ENCODE measurements at places on chromosomes 7 and 10. TPM values are rescaled to one million over a fixed set of nuclear protein-coding genes. Genes with fewer than 3 reads are reported as not detected.

The LIPM gene
- not detected for total RNA-seq

DNA sequence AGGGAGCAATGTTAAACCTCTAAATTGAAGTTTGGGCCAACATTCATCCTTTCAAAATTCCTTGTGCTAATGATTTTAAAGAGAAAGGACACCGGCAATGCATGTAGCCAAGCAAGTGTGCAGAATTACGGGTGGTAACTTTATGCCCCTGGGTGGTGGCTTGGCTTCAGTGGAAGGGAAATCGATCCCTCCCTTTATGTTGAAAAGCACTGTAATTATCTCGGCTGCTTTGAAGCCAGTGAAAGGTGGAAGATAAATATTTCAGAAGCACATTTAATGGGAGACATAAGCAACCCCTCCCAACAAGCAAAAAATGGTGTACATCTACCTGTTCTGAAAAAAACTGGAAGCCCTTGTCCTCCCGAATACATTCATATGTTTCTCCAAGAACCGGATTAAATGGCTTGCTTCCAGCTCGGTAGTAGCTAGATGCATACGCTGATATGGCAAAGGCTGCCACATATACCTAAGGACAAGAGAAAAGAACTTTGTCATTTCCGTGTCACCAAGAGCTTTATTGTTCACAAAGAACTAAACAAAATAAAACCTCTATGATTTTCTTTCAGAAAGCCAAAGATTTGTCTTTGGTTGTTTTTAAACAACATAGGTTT, 73.3 kb upstream of the GSDME start:
- no peak for DNase-seq

DNA sequence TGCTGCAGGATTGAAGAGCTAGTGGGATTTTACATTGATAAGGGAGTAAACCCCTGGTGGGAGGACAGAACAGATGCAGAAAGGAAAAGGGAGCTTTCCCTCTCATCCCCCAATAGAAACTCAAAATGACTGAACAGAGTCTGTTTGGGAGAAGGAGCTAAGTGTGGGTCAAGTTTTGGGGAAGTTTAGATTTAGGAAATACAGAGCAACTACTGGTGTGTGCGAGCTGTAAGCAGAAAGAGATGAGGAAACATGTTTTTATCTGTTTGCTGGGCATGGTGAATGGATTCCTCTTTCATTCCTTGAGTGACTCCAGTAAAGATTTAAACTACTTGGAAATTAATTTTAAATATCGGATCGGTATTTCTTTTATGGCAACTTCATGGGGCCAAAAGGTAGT, 132.7 kb downstream of the AOAH start:
- no peak for DNase-seq

- DNase-seq = peak; percentile 49
These were observed 186.1 kb downstream of the BMPER start for GRCh38 chr7:34091321-34091917.

DNA sequence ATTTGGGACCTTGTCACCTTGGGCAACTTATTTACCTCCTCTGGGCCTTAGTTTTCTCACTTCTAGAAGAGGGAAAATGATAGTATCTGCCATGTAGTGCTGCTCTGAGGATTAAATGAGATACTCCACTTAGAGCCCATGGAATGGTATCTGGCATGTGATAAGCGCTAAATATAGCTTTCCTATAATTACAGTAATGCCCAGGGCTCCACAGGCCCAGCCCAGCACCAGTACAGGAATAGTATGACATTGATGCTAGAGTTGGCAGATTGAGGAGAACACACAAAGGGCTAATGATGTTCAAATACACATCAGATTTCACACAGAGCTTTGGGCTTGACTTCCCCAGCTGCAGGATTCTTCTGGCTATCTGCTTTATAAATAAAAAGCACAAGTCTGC, 34.9 kb downstream of the FAS start:
- DNase-seq = no peak

GRCh38 chr10:80122746-80123145, 9.8 kb upstream of the PLAC9 start:
- DNase-seq = no peak

The FBXL13 gene
- total RNA-seq = 2.9 TPM

The ACSM6 gene
- total RNA-seq = 0.12 TPM

DNA sequence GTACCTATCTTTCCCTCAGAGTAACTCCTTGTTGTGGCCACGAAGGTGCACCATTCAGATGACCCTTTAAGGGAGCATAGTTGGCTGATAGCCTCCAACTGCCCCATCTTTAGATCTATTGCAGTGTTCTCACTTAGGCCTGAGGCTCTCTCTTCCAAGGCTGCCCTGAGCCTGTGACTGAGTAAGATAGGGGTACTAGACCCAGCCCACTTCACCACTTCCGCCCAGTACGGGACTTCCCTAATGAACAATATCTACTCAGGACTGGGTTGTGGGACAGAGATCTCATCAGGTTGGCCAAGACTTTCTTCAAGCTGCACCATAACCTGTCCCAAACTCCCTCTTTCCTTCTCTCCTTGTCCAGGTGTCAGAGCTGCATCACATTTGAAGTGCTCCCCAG, 5.7 kb upstream of the GNAI1 start:
- DNase-seq = no peak

DNA sequence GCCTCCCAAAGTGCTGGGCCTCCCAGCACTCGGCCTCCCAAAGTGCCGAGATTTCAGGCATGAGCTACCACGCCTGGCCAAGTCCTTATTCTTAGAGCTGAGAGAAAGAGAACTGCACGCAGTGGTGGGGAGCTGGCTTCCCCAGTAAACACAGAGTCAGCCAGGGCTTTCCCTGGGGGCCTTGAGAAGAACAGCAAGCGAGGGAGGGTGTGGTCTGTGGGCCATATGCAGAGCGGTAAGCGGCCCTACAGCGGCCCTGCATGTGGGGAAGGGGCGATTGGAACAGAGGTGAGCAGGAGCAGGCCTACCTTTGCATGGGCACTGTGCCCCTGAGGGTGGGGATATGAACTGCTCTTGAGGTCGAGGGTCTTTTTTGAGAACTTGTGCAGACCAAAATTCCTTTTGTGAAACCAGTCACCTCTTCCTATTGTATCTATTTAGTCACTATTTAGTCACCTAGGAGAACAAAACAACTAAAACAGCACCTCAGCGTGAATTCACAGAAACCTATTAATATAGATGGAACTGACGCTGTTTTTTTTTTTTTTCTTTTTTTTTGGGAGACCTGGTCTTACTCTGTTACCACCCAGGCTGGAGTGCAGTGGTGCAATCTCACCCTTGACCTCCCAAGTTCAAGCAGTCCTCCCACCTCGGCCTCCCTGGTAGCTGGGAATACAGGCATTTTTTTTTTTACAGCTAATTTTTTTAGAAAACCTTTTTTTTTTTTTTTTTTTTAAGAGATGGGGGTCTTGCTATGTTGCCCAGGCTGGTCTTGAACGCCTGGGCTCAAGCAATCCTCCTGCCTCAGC, 36.9 kb upstream of the SH2D4B start:
- DNase-seq = no peak

DNA sequence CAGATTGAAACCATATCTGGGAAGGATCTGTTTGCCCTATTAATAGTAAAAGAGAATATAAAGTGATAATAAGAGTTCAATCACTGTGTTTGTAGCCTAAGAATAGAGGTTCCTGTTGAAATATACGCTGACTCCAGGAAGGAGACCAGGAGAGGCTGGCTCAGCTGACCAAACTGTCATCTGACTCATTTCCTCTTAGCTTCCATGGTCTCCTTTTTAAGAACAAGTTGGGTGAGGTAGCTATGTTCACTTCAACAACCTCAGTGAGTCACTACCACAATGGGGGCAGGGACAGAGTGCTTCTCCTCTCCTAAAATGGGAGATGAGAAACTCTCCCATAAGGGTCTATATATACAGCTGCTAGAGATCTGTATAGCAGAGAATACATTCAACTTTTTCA, 543.3 kb downstream of the CALN1 start:
- peak; percentile 36 for DNase-seq

The TMEM139 gene
- 3.0 TPM for total RNA-seq

- DNase-seq = peak; percentile 85
These were observed 92.2 kb downstream of the SEMA3C start for GRCh38 chr7:80826520-80827238.

DNA sequence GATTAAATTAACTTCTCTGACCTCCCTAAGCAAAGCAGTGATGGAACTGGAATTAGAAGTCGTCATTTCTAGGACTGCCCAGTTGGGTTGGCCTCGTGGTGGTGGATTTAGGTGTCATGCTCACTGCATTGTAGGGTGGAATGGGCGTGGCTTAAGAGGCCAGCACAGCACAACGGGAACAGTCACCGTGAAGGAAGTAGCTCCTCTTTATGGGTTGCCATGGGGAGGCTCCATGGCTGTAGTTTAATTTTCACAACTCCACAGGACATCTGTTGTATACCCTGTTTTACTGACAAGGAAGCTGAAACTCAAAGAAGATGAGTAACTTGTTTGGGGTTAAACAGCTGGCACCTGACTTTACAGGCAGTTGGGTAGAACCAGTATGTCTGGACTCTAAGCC, 208.3 kb downstream of the CELF2 start:
- DNase-seq = no peak

The CYP26C1 gene
- total RNA-seq = 0.02 TPM

- no peak for DNase-seq
These were observed at the start of gene NEURL1 for GRCh38 chr10:103493362-103493915. NEURL1 (plus strand) TSS chr10:103493705; CDS start chr10:103494388, 683 bp downstream.

The DKK1 gene
- total RNA-seq = 1,320 TPM

- no peak for DNase-seq
These were observed 701.2 kb upstream of the SORCS1 start for GRCh38 chr10:107865691-107866090.

GRCh38 chr7:30928254-30928872, 16.7 kb downstream of the AQP1 start:
- no peak for DNase-seq

DNA sequence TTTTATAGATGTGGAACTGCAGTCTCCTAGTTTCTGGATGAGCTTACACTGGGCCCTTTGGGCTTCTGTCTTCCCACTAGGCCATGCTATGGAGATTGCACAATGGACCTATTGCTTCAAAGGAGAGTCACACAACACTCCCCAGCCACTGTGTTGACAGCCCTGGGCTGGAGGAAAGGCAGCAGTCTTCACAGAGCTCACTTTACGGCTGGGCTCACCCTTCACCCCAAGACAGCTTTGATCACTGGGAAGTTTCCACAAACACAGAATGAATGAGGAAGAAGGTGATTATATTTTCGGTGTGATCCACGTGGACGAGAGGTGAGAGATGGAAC, 92.7 kb upstream of the GDF10 start:
- DNase-seq = no peak

GRCh38 chr7:12554351-12554750, 16.2 kb upstream of the SCIN start:
- no peak for DNase-seq

- no peak for DNase-seq
These were observed 177.5 kb downstream of the RELN start for GRCh38 chr7:103811997-103812396.

DNA sequence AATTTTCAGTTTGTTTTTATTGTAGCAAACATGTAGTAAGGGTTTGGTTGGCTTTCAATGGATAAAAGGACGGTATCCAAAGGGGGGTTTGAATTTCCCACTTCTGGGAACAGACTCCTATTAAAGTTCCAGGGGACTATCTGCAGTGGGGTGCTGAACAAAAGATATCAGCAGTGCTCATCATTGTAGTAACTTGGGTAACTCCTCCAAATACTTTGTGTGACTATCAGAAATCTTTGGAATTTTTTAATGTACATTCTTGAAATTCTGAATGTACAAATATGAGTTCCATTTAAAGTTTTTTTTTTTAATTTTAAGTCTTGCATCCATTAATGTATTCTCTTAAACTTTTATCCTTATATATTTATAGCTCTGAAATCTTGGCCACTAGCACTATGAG, 42.1 kb downstream of the CYP51A1 start:
- no peak for DNase-seq

- no peak for DNase-seq
These were observed 19.7 kb downstream of the LIPK start for GRCh38 chr10:88725798-88726197.

- no peak for DNase-seq
These were observed 312.3 kb downstream of the CAMK1D start for GRCh38 chr10:12661671-12662070.

DNA sequence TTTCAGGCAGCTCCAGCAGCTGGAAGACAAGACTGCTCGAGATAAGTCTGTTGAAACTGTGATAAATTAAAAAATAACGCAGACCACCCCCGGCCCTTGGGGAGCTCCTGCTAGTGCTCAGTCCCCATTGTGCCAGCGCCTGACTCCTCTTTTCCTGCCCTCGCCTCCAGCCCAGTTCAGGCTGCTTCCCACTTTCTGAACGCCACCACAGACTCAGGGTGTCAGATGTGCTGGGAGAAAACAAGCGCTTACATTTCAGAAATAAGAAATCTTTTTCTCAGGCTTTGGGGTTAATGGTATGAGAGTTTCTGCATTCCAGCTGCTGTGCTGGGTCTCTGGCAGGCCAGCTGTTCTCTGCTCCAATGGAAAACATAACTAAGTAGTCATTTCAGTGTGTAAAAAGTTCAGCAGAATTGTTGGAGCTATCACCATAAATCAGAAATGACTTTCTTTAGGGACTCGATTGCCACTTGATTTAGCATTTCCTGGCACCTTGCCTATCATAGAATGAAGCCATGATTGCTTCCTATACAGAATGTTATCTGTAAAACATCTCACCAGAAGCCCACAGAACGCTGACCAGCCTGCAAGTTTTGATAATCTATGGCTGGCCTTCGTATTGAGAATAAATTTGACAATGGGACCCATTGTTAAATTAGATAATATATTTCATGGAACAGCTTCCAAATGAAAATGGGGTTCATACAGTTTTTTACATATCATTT, 257.0 kb upstream of the ZNF32 start:
- DNase-seq = no peak

- DNase-seq = no peak
These were observed 23.0 kb downstream of the ASB15 start for GRCh38 chr7:123624527-123625183.

DNA sequence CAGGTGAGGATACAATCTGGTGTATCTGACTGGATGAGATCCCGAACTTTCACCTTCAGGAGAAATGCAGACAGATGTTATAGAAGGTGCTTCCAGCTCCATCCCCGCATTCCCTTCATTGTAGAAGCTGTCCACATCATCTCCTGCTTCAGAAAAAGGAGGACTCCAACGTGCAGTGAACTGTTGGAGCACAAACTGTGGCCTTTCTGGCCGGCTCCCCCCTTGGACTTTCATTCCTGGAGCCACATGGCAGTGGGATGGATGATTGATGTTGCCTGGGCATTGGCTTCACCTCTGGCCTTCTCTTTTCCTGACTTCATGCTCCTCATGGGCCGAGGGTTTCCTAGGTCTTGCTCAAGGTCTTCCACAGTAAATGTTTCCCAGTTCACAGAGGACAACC, 29.6 kb upstream of the ZNF273 start:
- no peak for DNase-seq

DNA sequence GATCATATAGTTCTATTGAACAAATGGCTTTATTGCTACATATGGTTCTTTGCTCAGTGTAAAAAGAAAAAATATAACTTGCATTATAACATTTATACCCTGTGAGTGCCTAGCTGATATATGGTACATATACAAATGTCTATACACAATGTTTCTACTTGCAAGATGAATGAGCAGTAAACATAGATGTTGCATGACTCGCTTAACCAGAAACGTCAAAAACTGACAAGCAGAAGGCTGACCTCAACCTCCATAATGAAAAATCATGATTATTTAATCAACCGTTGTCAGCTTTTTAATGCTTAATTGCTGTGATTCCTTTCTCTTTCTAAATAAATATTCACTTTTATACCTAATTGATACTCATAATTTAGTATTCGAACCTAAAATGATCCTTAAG, 183.3 kb downstream of the PTN start:
- DNase-seq = no peak

Data from A172 (cell line).